NCI-H526 (cell line): ENCODE measurements at places on chromosomes 12 and 14.

DNA sequence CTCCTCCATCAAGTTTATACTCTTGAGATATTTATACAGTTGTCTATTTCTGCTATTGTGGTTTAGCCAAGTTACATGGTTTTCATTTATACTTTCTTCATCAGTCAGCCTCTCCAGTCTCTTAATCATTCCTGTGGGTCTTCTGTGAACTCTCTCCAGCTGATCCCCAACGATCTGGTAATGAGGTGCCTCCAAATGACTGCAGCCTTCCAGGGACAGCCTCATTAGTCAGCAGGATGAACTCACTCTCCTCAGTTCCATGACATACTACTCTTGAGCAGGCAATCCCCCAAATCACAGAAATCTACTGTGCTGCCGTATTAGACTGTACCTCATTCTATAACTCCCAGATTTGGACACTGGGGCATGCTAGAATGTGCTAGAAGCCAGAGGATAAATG, 15.3 kb downstream of the AREL1 start:
- no peak for DNase-seq

- DNase-seq: no peak
Measured at GRCh38 chr12:55703901-55704761, 3.6 kb downstream of the ITGA7 start.

DNA sequence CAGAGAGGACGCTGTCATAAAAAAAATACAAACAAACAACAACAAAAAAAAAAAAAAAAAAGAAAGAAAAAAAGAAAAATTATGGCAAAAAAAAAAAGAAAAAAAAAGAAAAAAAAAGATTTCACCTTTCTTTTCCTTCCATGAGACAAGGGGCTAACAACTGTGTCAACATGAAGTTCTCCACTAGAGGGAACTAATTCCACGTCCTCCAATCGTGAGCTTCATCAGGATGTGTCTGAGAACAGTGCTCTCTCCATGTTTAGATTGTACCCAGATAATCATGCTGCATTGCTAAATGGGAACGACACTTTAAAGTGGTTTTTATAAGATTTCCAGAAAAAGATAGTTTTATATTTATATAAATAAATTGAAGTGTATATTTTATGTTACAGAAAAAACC, 96.2 kb upstream of the PTPRB start:
- no peak for DNase-seq

DNA sequence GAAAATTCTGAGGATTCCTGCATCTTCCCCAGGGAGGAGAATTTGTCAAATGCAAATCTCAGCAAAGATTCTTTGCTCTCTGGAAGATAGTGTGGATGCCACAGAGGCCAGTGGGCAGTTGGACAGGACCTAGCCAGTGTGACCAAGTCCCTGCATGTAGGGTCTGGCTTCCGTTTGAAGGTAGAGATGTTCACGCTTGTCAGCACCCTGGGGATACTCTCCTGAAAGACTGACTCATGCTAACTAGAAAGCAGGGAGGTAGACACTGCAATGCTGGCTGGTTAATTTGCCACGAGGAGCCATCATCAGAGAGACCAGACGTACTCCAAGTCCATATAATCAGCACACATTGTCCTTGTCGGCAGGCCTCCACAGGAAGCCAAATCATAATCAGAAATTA, 130.1 kb downstream of the SAMD4A start:
- DNase-seq: no peak

DNA sequence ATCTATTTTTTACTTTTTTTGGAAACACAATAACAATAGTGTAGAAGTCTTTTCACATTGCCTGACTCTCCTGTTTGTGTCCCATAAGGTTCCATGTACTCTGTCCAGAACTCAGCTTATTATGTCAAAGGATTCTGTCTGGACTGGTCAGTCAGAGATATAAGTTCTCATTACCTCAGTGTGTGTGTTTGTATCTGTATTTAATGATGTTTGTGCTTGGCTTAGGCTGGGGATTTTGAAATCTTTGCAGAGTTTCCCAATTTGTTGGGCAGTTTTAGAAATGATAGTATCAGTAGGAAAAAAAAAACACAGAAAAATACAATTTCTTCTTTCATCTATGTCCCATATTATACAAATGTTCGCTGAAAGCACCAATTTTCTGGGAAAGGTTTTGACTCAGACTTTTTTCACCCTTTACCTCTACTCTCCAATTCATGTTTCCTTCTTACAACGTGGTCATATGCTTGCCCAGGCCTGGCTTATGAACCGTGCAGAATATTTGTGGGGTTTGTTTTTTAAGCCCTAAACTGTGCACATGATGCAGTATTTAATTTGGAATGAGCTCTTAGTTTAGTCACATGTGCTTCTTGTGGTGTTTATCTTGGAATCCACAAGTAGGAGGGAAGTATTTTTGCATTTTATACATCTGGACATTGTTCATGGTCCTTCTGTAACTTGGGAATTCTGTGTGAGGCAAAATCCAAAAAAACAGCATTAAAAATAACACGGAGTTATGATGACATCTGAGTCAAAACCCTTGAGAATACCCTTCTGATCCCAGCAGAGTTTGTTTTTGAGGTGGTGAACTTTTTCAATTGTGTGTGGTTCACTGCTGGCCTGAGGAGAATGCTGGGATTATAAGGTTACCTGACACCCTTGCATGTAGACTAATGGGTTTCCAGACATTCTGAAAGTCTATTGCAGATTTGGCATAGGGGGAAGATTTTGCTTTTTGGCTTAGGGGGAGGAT, 121.2 kb downstream of the RAD51B start:
- no peak for DNase-seq

GRCh38 chr12:79687711-79688260, 3.0 kb downstream of the PAWR start:
- no peak for DNase-seq

DNA sequence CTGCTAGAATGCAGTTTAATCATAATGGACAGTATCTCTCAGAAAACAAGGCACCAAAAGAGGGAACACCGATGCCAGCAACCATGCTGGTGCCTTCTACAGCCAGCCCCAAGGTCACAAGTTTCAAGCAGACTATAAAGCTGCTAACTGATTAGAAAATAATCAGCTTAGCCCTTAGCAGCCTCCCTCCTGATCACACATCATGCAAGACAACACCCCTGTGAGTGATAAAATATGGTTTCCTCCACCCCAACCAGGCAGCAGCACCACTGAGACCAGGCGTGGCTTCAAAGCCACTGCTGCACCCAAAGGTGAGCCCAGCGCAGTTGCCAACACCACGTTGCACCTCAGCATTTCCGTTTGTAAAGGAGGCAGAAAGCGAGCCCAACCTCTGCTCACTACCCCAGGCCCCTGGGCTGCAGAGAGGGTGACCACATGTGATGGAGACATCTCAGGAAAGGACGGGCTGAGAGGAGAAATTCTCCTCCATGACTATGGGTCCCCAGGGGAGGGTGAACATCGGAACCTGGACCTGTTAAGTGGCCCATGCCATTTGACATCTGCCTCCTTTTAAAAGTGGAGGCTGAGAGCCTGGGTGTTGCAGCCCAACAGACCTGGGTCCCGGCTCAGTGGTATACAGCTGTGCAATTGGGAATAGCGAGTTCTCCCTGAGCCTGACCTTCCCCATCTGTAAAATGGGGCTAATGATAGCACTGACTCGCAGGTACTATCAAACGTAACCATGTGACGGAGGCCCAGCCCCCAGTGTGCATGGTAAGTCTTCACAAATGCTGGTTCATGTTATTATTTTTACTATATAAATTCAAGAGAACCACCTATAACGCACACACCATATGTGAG, 11.5 kb downstream of the ZFP36L1 start:
- DNase-seq: no peak

DNA sequence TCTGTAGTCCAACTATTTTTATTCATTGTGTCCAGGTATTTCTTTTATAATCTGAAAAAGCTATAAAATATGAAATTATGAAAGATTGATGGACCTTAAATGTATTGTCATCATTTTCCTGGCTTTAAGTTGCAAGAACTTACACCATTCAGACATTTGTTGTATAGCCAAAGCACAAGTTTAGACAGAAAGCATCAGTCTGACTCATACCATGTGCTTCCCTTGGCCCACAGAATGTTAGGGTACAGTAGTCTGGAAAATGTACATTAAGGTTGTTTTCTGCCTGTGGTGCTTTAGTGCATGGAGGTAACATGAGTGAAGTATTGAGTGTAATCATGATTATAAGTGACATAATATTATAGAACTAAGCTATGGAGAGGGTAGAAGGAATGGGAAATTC, 1002.5 kb downstream of the BCL11B start:
- DNase-seq: no peak

- DNase-seq: peak; percentile 29
Measured at GRCh38 chr14:24368562-24369252, 723 bp downstream of the NFATC4 start.
